ENCODE measurements at places on chromosomes 1 and 21. TPM values are rescaled to one million over a fixed set of nuclear protein-coding genes. Genes with fewer than 3 reads are reported as not detected.
A peak's percentile ranks its signal among the peaks of the same experiment; 100 is the strongest.

- DNase-seq, result no peak
- no peaks in the 10 kb centered on the region for H3K36me3 ChIP-seq
- no peaks in the 10 kb centered on the region for H3K27me3 ChIP-seq
- no peak overlapping the region for H3K4me3 ChIP-seq
- H3K4me1 ChIP-seq, result no peaks in the 10 kb centered on the region
Measured at GRCh38 chr1:203519896-203520295, 25.9 kb downstream of the OPTC start.

GRCh38 chr1:18632783-18633421 lies 2.3 kb downstream of the PAX7 start:
- H3K27ac ChIP-seq, result no peak overlapping the region
- H3K27me3 ChIP-seq, result no peaks in the 10 kb centered on the region
- DNase-seq, result no peak
- no peaks in the 10 kb centered on the region for H3K4me1 ChIP-seq
- H3K36me3 ChIP-seq, result no peaks in the 10 kb centered on the region
- H3K4me3 ChIP-seq, result no peak overlapping the region

- H3K4me1 ChIP-seq, result no peaks in the 10 kb centered on the region
- no peaks in the 10 kb centered on the region for H3K36me3 ChIP-seq
- no peak overlapping the region for H3K27ac ChIP-seq
- no peaks in the 10 kb centered on the region for H3K27me3 ChIP-seq
- no peak overlapping the region for H3K4me3 ChIP-seq
Measured at GRCh38 chr1:69258842-69259241, 308.9 kb upstream of the LRRC7 start.

- 0 out of 2 replicates have a peak, but pooled peaks cover 3% of the 10 kb centered on the region for H3K27me3 ChIP-seq
- no peaks in the 10 kb centered on the region for H3K4me1 ChIP-seq
- H3K4me3 ChIP-seq, result no peak overlapping the region
- no peak overlapping the region for H3K27ac ChIP-seq
- H3K36me3 ChIP-seq, result no peaks in the 10 kb centered on the region
Measured at GRCh38 chr21:41622831-41623548, 115.0 kb upstream of the TMPRSS2 start.

GRCh38 chr1:221576268-221576667 lies 165.6 kb downstream of the DUSP10 start:
- H3K27me3 ChIP-seq, result no peaks in the 10 kb centered on the region
- H3K4me3 ChIP-seq, result no peak overlapping the region
- no peak overlapping the region for H3K27ac ChIP-seq
- no peak for DNase-seq
- no peaks in the 10 kb centered on the region for H3K36me3 ChIP-seq
- no peaks in the 10 kb centered on the region for H3K4me1 ChIP-seq

- DNase-seq, result no peak
- H3K27ac ChIP-seq, result no peak overlapping the region
- H3K4me3 ChIP-seq, result peak overlapping the region; percentile 23
- no peaks in the 10 kb centered on the region for H3K36me3 ChIP-seq
- H3K4me1 ChIP-seq, result peaks cover 52% of the 10 kb centered on the region
Measured at GRCh38 chr1:109392037-109392787, 5.5 kb downstream of the SORT1 start.

GRCh38 chr1:160607011-160607671 lies 27.8 kb upstream of the CD84 start:
- peak; percentile 92 for DNase-seq
- H3K4me3 ChIP-seq, result no peak overlapping the region
- H3K27me3 ChIP-seq, result no peaks in the 10 kb centered on the region
- H3K36me3 ChIP-seq, result no peaks in the 10 kb centered on the region

DNA sequence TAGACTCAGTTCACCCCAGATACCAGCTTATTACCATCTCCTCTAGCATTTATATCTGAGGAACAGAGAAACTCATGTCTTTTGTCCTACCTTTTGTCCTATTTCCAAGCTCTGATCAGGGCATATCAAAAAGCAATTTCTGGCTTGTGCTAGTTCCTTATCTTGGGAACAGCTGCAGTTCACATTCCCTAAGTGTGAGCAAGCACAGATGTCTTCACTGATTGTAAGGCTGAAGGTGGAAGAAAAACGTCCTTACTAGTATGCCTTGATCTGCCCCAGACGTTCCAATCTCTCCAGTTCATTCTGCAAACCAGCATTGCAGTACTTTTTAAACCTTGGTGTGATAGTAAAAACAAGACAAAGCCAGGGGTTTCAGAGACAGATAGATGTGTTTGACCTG lies 139.8 kb downstream of the NCAM2 start:
- H3K27me3 ChIP-seq, result no peaks in the 10 kb centered on the region
- no peaks in the 10 kb centered on the region for H3K4me1 ChIP-seq
- DNase-seq, result no peak
- no peak overlapping the region for H3K4me3 ChIP-seq
- H3K27ac ChIP-seq, result no peak overlapping the region

DNA sequence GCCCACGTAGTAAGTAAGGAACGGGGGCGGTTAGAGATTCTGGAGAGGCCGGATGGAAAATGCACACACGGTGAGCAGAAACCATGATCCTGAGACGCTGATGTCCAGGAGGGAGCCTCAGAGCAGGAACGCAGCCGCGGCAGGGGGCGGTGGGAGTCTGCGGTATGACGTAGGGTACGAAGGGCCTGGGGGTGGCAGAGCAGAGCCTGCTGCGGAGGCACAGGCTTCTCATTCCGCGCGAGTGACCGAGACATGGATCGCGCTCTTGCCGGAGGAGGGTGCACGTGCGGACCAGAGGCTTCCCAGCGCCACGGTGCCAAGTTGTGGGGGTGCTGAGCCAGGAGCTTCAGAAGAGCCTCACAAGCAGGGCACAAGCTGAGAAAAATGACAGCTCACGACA lies 176.2 kb downstream of the KIF26B start:
- no peak overlapping the region for H3K4me3 ChIP-seq
- no peaks in the 10 kb centered on the region for H3K36me3 ChIP-seq
- H3K27ac ChIP-seq, result no peak overlapping the region
- H3K27me3 ChIP-seq, result no peaks in the 10 kb centered on the region
- no peak for DNase-seq

DNA sequence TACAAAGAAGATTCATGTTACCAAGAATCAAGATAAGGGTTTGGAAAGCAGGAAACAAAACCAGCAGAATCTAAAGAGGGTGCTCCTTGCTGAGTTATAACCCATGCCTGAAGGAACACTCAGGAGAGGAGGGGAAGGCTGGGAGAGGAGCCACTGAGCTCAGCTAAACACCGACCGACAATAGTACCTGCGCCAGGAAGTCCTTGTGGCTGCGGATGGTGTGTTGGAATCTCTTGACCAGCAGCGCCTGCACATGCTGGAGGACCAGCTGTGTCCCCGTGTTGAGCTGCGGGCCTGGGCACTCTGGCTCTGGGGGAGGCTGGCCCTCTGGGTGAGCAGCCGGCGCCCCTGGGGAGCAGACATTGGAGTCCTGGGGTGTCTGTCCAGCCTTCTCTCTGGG lies 89.4 kb downstream of the ABCA4 start:
- H3K27ac ChIP-seq, result no peak overlapping the region
- H3K36me3 ChIP-seq, result no peaks in the 10 kb centered on the region
- H3K27me3 ChIP-seq, result no peaks in the 10 kb centered on the region
- no peak overlapping the region for H3K4me3 ChIP-seq

CITED4 gene
- total RNA-seq, result not detected

S100B gene
- not detected for total RNA-seq

Measured in Karpas-422 (cell line).